ENCODE measurements at places on chromosomes 11 and 22. TPM values are rescaled to one million over a fixed set of nuclear protein-coding genes. Genes with fewer than 3 reads are reported as not detected.

The FOLR3 gene
- 0.23 TPM for polyA plus RNA-seq

The CCDC34 gene
- 3.8 TPM for polyA plus RNA-seq

GRCh38 chr11:9765320-9766101 is 101.6 kb downstream of the SWAP70 start:
- H3K4me1 ChIP-seq = peaks cover 18% of the 10 kb centered on the region
- no peak overlapping the region for H3K4me3 ChIP-seq
- H3K27me3 ChIP-seq = no peaks in the 10 kb centered on the region
- peak overlapping the region; percentile 68 for H3K27ac ChIP-seq
- no peaks in the 10 kb centered on the region for H3K36me3 ChIP-seq

GRCh38 chr11:117972629-117973502 is 13.3 kb upstream of the IL10RA start:
- H3K27me3 ChIP-seq = peaks cover 14% of the 10 kb centered on the region
- no peak overlapping the region for H3K27ac ChIP-seq
- no peaks in the 10 kb centered on the region for H3K4me1 ChIP-seq
- no peaks in the 10 kb centered on the region for H3K36me3 ChIP-seq
- no peak overlapping the region for H3K4me3 ChIP-seq
- no peak for DNase-seq

DNA sequence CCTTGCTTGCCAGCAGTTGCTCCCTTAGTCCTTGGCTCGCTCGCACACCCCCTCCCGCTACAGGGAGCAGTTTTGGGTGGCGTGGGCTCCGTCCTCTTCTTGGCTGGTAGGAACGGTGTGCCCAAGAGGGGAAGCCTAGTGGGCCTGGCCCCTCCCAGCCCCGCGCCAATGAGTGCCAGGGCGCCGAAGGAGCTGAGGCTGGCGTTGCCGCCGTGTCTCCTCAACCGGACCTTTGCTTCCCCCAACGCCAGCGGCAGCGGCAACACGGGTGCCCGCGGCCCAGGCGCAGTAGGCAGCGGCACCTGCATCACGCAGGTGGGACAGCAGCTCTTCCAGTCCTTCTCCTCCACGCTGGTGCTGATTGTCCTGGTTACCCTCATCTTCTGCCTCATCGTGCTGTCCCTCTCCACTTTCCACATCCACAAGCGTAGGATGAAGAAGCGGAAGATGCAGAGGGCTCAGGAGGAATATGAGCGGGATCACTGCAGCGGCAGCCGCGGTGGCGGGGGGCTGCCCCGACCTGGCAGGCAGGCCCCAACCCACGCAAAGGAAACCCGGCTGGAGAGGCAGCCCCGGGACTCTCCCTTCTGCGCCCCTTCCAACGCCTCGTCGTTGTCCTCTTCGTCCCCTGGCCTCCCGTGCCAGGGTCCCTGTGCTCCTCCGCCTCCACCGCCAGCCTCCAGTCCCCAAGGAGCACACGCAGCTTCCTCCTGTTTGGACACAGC is 1.6 kb downstream of the C11orf87 start:
- H3K27ac ChIP-seq = no peak overlapping the region
- H3K4me3 ChIP-seq = peak overlapping the region; percentile 22
- no peaks in the 10 kb centered on the region for H3K36me3 ChIP-seq
- peaks cover 23% of the 10 kb centered on the region for H3K27me3 ChIP-seq
- DNase-seq = no peak

DNA sequence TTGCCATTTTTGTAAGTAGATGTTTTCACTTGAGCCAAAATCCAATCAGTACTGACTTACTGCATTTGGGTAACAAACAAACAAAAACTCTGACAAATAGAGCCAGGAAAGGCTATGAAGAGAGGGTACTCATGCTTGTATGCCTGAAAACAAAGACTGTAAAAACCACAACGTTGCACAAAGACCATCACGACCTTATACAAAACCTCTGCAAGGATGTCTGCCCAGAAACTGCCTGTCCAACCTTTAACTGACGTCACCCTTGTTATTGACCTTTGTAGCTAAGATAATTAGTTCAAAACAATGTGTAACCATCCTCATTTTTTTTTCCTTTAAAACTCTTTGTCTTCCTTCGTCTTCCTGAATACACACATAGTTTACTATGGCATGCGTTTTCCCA is 804 bp upstream of the CREBZF start:
- H3K36me3 ChIP-seq = peaks cover 24% of the 10 kb centered on the region
- H3K4me1 ChIP-seq = peaks cover 29% of the 10 kb centered on the region

GRCh38 chr11:101446238-101446637 is 137.6 kb downstream of the TRPC6 start:
- H3K27me3 ChIP-seq = no peaks in the 10 kb centered on the region
- no peak for DNase-seq
- H3K4me3 ChIP-seq = no peak overlapping the region
- H3K27ac ChIP-seq = no peak overlapping the region
- H3K36me3 ChIP-seq = no peaks in the 10 kb centered on the region

GRCh38 chr11:16796311-16796710 is 57.9 kb downstream of the C11orf58 start:
- no peak overlapping the region for H3K4me3 ChIP-seq
- no peaks in the 10 kb centered on the region for H3K27me3 ChIP-seq
- peaks cover 19% of the 10 kb centered on the region for H3K36me3 ChIP-seq
- peaks cover 12% of the 10 kb centered on the region for H3K4me1 ChIP-seq
